Activated naive CD8-positive, alpha-beta T cell treated with anti-CD3 and anti-CD28 coated beads, Interleukin-2, amount 10 ng/mL, durations not matched to agents 7 days and 5 days (primary cell): ENCODE measurements at places on chromosomes 5 and 9. TPM values are rescaled to one million over a fixed set of nuclear protein-coding genes. Genes with fewer than 3 reads are reported as not detected.

DNA sequence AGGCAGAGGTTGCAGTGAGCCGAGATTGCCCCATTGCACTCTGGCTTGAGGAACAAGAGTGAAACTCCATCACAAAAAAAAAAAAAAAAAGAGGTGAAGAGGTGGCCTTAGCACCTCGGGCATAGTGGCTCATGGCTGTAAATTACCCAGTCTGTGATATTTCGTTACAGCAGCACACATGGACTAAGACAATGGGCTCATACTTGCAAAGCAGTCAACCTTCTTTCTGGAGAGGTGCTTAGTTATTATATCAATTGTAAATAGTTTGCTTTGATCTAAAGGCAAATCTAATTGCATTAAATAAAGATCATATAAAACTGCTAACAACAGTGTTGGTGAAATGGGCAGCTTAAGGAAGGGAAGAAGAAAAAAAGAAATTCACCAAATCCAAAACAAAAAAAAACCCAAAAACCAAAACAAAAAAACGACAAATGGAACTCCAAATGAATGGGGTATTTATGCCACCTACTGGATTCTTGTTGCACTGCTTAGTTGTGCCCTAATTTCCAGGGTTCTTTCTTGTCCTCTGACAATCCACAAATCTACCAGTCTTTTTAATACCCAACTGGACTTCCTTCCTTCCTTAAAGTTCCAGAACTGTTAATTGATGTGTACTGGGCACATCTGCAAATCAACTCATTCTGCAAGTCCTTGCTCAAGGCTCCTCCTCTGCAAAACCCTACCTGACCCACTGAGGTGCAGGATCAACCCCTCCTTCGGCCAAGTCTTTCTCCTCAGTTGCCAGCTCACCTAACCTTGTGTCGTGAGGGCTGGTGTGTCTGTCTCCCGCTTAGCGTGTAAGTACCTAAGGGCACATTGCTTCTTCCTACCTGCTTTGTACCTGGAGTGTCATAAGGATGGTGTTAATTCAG lies 35.0 kb upstream of the DMRT1 start:
- no peak for DNase-seq

- no peak for DNase-seq
These were observed 105.8 kb downstream of the DOCK2 start for GRCh38 chr5:169742771-169743296.

The TEX48 gene
- not detected for total RNA-seq

GRCh38 chr9:113572076-113572861 lies 108.7 kb downstream of the RGS3 start:
- DNase-seq: no peak
